Kidney capillary endothelial cell (primary cell): ENCODE measurements at places on chromosomes 11 and 22.
A peak's percentile ranks its signal among the peaks of the same experiment; 100 is the strongest.

- DNase-seq: no peak
These were observed 29.8 kb downstream of the KCNE3 start for GRCh38 chr11:74437441-74438042.

- DNase-seq: no peak
These were observed 89.7 kb downstream of the C11orf91 start for GRCh38 chr11:33610903-33611302.

- DNase-seq: no peak
These were observed 86.9 kb downstream of the ETS1 start for GRCh38 chr11:128500493-128500892.

GRCh38 chr11:71451596-71452198, 1.3 kb upstream of the NADSYN1 start:
- no peak for DNase-seq

GRCh38 chr11:128357073-128357472, 230.3 kb downstream of the ETS1 start:
- no peak for DNase-seq

DNA sequence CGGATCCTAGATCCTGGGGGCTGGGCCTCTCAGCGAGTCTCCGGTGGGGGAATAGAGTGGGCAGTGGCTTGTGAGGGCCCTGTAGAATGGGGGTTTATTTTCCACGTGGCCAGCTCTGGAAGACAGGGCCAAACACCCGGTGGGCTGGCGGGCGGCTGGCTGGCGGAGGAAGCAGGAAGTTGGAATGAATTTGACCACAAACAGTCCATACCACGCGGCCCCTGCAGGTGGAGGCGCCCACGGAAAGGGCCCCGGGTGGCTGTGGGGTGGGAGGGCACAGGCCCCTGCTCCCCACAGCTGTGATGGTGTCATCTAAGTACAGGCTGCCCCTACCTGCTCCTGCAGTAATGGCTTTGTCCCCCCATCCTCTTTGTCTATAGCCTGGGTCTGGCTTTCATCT, 15.1 kb downstream of the MCAT start:
- DNase-seq: no peak

DNA sequence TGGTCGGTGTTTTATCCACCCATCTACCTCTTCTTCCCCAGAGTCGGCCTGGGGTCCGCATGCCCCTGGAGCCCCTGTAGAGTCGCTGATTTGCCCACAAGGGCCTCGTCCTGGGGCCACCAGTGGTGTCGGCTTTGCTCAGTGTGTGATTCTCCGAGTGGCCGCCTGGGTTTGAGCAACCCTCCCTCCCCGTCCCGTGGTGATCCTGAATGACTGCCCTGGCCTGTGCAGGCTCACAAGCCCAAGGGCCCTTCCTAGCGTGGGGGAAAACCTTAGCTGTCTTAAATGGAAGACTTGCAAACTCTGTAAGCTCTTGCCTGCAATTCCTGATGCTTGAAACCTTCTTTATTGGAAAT, 128.3 kb downstream of the OSBP2 start:
- DNase-seq: no peak

GRCh38 chr11:95076416-95076815, 9.7 kb downstream of the SRSF8 start:
- no peak for DNase-seq

DNA sequence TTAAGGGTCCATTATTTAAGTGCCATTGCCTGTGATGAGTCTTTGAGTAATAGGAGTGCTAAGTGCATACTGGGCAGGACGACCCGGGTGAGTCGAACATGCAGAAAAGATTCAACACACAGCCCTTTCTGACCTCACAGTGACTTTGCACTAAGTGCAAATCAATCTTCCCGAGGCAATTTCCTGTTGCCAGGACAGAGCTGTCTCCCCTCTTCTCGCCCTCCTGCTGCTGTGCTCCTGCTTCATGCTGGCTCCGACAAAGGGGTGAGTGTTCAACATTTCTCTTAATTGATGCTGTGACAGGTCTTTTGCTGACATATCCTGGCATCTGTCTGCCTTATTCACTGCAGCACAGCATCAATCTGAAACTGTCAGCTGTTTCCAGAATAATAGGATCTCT, 42.0 kb downstream of the MCHR1 start:
- DNase-seq: peak; percentile 46

GRCh38 chr22:39482768-39483167, 19.3 kb upstream of the MIEF1 start:
- no peak for DNase-seq

GRCh38 chr22:50542416-50542927, 3.2 kb upstream of the KLHDC7B start:
- DNase-seq: no peak

GRCh38 chr22:30780026-30780425, 85.4 kb downstream of the OSBP2 start:
- DNase-seq: no peak

GRCh38 chr22:23397008-23397612, 183.0 kb downstream of the IGLL1 start:
- DNase-seq: no peak
